Right lung (tissue), 10 donors: ENCODE measurements at places on chromosomes 12 and 14.

- no peak for DNase-seq
These were observed 76.5 kb upstream of the HSPB8 start for GRCh38 chr12:119102274-119102673.

DNA sequence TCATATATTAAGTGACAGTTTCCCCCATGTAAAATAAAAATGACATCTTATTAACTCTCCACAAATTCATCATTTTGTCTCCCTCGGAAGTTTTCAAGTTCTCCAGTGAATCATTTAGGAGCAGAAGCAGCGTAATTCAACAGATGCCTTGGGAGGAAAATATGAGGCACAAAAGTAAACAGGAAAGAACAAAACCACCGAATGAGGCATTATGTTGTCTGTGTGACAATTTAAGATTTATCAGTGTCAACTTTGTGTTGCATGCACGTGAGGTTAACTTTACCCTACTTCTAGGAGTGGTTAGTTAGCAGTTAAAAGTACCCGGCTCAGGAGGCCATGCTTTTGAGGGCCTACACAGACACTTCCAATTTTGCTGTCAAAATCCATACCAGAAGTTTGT lies 258.6 kb downstream of the IPO8 start:
- no peak for DNase-seq

DNA sequence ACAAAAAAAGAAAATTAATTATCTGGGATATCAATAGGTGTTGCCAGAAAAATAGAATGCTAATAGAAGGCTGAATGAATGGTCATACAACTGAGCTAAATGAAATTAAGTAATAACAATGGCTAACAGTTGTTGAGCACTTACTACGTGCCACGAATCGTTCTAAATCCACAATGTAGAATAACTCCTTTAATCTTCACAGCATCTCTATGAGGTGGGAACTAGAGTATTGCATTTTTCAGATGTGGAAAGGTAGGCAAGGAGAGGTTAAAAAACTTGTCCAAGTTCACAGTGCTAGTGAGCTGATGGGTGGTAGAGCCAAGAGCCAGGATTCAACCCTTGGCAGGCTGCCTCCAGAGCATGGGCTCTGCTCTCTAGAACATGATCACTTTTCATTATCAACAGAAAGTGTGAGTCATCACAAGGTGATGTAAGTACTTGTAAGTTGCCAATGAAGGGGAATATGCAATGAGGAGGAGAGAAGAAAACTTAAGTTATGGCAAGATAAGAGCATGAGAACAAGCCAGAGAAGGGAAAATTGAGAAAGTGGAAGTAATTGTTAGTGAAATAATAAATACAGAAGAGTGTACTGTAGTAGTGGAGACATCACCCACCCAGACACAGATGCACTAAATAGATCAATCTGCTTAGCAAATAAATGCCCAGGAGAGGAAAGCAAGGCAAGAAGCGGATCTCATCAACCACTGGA lies 122.1 kb downstream of the PRKD1 start:
- no peak for DNase-seq

DNA sequence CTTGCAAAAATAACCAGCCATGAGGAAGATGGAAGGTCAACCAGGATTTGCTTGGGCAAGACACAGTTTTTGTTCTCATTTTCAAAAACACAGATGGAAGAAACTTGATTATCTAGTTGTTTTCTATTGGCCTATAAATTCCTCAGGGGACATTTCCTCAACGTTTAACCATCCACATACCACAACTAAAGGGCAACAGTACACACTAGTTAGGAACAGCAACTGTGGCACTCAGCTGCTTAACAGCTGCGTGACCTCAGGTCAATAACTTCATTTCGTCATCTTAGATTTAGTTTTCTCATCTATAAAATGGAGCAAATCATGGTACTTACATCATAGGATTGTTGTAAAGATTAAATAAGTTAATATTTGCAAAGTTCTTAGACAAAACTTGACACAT lies 18.7 kb downstream of the SSTR1 start:
- DNase-seq, result no peak

DNA sequence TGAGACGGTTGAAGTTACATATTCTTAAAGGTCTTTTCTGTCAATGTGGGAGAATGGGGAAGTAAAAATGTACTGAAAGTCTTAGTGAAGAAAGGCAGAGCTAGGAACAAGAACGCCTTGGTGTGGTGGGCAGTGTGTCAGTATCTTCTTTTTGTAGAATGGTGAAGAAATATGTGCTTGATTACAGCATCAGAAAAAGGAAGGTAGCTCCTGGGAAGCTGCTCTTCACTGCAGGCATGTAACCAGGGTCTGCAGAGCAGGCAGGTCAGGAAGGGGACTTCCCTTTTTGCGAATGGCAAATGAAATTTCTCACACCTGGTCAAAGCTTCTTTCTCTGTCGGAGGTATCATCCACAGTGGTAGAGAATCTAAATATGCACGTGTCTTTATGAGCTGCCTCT lies 226.2 kb downstream of the ADAMTS20 start:
- DNase-seq, result no peak

- no peak for DNase-seq
These were observed 239.7 kb downstream of the EMP1 start for GRCh38 chr12:13436182-13436581.

- no peak for DNase-seq
These were observed 215.4 kb upstream of the RTL1 start for GRCh38 chr14:101118746-101119591.

DNA sequence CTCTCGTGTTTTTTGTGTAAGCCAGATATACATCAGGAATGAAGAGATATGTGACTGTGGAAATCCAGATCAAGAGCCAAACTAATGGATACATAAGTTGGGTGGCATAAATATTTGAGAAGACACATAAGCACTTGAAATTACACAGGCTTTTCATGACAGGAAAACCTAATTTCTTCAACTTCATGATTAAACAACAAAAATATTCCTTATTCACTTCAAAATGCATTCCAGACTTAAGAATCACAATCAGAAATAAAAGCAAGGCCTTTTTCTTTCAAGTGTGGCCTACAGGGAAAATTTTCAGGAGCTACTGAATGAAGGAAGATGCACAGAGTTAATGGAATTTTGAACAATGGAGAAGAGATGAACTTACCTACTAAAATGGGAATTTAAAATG lies 515.6 kb downstream of the FOXG1 start:
- DNase-seq, result no peak

DNA sequence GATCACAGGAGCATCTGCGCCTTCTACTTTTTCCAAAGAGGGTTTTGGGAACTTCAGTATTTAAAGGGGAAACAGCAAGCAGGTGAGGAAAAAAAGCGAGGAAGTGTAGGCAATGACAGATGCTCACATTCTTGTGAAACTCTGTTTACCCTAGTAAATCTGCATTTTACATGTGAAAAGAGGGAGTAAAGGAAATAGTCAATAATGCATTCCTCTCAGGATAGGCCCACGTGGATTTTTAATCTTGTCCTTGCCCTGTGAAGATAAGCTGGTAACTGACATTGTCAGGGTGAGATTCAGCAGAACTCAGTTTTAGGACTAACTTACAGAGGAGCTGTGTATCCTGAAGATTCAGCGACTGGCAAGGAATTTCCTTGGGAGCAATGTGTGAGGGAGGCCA lies 1119.2 kb upstream of the TMEM132C start:
- no peak for DNase-seq

DNA sequence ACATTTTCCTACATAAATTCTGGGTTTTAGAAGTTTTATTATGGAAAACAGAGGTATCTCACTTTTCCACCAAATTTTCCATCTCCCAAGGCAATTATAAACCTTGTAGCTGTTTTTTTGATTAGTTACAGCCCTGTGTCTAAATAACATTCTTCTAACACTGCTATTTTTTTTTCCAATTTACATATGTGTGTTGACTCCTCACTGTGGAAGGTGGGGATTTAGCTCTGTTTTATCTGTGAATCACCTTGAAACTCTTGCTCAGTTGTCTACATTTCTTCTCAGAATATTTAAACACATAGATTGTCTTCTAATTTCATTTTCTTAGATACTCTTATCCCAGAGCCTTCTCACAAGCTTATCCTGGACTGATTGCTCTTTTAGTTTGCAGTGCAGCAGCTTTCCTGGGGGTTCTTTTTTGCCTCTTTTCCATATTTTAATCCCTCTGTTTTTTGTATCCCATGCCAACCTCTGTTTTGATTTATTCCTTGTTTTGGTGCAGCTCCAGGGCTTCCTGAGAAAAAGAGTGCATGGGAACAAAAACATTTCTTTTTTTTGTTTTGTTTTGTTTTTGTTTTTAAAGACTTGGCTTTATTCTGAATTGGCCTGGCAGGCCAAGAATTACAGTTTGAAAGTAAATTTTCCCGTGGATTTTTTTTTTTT lies 36.7 kb downstream of the TBC1D15 start:
- DNase-seq, result no peak

GRCh38 chr12:120887253-120888043 lies 16.7 kb downstream of the SPPL3 start:
- no peak for DNase-seq

DNA sequence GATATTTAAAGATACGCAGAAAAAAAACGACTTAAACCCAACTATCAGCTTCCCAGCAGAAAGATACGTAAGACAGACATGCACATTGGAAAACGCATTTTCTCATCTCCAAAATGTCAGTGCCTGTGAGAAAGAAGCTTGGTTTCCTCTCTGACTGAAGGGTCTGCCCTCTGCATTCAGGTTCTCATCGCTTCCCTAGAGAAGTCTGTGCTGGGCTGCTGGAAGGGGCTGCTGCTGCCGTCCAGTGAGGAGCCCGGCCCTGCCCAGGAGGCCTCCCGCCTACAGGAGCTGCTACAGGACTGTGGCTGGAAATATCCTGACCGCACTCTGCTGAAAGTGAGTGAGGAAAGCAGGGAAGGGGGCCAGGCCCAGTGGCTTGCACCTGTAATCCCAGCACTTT lies 4.7 kb upstream of the PFDN5 start:
- no peak for DNase-seq

DNA sequence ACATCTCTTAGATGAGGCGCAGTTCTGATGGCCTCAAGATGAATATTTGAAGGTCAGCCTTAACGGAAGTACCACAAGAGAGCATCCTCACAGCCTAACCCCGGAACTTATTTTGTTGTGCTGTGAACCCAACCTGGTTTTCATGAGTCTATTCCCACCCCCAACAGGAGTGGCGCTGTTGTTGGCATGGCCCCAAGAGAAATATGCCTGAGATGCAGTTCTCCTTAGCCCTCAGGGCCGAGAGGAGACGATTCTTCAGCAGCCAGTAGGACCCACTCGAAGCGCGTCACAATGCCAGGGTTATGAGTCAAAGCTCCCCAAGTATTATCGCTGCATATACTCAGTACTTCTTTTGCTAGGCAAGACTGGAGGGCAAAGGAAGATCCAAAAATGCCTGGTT lies 24.5 kb upstream of the BCL11B start:
- DNase-seq, result no peak

DNA sequence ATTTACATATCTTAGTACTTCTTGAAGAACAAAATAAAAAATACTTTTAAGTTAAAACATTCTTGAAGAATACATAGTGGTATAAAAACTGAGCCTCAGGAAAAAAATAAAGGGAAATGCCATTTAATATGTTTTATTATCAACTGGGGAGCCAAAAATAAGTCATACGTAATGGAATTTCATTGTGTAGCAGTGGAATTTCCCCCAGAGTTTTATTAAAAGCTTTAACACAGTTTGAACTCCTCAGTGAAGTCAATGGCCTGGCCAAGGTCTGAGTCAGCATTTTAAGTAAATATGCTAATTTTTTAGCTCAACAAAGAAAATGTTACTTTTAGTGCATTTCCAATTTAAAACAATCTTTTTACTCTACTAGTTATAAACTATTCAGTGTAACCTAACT lies 350.1 kb upstream of the ATP2B1 start:
- peak; percentile 35 for DNase-seq

DNA sequence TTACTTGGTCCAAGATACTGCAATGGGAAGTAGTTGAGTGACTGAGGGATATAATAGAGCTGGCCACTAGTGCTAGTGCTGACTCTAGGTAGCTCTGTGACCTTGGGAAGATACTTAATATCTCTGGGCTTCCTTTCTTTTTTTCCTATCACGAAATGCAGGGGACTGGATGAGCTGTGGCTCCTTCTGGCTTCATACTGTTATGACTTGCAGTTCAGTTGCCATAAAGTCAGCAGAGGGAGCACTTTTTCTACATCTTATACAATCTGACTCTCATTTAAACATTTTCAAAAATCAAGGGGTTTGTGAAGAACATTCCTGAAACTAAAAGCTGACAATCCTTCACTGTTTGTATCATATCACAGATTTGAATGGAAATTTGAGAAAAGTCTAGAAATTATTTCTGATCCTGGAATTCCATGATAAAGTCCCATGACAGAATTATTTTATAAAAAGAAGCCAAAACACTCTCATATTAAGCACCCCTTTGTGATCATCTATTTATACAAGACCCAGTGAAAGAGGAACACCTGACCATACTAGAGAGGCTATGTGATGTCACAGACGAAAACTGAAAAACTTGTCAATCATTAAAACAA lies 5.3 kb downstream of the BHLHE41 start:
- DNase-seq, result no peak

- peak; percentile 90 for DNase-seq
These were observed 12.5 kb upstream of the IRF2BPL start for GRCh38 chr14:77040741-77041653.

GRCh38 chr12:131454418-131455217 lies 256.3 kb upstream of the SFSWAP start:
- peak; percentile 19 for DNase-seq

DNA sequence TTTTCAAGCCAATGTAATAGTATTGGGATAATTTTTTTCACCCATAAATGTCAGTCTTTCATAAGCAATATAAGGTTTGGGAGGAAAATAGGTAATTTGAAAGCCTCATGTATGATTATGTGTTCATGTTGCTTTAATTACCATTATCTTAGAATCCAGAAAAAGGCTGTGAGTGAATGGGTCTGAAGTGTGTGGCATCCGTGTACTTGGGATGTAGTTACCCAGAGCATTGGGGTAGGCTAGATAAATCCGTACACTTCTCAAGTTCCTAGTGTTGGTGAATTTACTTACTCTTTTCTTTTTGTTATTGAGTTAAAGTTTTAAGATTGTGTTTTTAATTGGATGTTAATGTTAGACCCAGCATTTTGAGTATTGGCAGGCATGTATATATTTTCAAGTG lies 104.4 kb downstream of the FGD4 start:
- DNase-seq, result no peak

- peak; percentile 57 for DNase-seq
These were observed 1.4 kb upstream of the HSP90AA1 start for GRCh38 chr14:102088012-102088792.
